Brain pericyte (primary cell): ENCODE measurements at places on chromosomes 2 and 18.

DNA sequence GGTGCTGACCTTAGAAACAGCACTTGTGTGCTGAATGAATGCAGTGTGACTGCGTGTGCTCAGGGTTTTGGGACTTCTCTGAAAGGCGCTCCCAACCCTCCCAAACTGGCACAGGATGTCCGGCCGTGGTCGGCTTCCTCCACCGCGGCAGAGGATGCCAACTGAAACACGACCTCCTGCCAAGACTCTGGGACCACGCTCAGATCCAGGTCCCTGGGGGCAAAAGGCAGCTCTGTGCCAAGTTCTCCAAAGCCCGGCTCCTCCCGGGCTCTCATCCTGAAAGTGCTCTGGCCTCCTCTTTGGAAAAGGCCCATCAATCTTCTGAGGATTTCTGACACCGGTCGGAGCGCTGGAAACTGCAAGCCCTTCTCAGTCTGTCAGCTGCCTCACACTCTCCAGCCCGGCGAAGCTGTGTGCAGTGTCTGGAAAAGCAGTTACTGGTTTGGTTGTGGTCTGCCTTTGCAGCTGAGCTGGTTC, 32.3 kb upstream of the ZBTB7C start:
- DNase-seq, result no peak

DNA sequence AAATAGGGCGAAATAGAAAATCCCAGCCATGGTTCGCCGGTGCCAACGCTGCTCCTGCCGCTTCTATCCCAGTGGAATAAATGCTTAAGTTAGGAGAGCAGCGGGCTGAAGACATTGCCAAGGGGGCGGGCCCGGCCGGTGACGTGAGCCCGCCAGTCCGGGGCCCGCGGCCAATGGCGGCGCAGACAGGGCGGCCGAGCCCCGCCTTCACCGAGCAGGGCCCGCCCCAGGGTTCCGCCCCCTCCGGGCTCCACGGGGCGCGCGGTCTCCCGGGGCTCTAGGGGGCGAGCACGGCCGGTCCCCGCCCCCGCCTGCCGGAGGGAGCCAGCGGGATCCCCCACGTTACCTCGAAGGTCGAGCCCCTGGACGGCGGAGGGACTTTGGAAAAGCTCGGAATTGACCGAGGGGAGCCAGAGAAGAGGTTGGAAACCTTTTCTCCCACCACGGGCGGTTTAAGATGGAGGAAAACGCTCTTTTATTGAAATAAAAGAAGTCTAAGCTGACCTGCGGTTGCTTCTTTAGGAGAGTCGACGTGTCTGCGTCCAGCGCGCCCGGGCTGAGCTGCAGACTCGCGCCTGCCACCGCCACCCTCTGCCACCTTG, at the start of gene EPHA4:
Gene EPHA4 (minus strand): TSS at position 86 of the 602 bp plus-strand sequence. CDS start 56 bp downstream, at position 30.
- DNase-seq, result no peak

DNA sequence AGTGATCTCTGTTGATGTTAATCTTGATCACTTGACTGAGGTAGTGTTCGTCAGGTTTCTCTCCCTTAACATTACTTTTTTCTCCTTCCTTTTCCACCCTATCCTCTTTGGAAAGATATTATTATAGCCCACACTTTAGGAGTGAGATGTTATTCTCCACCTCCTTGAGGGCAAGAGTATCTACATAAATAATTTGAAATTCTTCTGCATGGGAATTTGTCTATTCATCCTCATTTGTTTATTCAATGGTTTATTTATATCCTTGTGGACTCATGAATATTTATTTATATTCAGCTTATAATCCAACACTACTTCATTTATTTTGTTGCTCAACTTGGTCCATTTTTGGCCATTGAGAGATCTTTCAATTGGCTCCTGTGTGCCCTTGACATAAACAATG, 750.4 kb downstream of the EPHA4 start:
- no peak for DNase-seq

GRCh38 chr2:106584304-106584954, 97.3 kb downstream of the CD8B2 start:
- DNase-seq, result no peak

DNA sequence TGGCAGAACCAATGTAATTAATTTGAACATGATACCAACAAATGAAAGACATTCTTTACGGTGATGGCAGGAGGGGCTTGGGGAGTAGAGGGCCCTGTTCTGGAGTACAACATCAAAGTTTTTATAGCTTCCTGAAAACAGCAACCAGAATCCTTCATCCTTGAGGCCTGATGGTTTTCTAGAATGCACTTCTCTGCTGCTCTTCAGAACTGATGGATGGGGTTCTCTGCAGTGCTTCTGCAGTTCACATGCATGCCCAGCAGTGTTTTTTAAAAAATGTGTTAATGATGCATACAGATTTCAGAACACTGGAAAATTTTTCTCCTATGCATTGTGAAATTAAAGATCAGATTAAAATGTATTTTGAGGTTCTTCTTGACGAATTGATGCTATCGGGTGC, 2.5 kb downstream of the LTBP1 start:
- no peak for DNase-seq

GRCh38 chr18:2636126-2636631, 19.3 kb upstream of the SMCHD1 start:
- DNase-seq, result no peak

DNA sequence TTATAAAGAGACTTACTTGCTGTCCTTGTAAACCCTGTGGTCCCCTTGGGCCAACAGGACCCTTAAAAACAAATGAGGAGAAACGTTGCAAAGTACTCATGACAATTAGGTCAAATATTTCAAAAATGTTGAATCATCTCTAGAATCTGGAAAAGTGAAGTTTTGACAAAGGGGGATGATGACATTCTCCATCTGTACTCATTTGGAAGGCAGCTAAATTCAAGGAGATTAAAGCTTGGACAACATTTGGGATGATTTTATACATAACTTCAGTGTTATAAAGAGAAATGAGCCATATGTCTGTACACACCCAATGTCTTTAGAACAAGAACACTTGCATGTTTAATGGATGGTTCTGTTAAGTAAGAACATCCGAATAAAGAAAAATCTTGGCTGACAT, 92.9 kb downstream of the COL5A2 start:
- no peak for DNase-seq

DNA sequence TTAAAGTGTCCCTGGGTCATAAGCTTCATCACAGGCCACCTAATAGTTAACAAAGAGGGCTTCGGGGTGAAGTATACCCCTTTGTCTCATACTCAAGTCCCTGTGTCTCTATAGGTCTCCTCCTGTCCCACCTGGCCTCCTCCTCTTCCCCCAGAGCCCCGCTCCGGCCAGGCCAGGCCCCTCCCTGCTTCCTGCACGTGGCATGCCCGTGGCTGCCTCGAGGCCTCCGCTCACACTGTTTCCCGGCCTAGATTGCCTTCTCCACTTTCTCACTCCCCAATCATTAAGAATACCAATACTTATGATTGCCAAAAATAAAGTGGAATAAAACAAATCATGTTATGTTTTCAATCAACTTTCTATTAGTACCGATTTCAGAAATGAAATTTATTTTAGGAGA, 18.8 kb downstream of the SMYD1 start:
- no peak for DNase-seq

DNA sequence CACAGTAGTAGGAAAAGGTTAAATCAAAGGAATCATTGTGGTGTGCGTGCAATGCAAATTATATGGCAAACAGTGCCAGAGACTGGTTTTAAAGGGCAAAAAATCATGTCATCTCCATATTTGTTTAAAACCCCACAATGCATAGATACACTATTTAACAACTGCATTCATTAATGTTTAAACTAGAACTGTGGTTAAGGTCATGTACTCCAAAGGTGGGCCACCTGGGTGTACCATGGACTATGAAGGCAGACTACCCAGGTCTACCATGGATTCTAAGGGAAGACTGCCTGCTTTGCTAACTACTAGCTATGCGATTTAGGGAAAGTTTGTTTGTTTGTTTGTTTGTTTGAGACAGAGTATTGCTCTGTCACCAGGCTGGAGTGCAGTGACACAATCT, 356.3 kb downstream of the ZEB2 start:
- no peak for DNase-seq

DNA sequence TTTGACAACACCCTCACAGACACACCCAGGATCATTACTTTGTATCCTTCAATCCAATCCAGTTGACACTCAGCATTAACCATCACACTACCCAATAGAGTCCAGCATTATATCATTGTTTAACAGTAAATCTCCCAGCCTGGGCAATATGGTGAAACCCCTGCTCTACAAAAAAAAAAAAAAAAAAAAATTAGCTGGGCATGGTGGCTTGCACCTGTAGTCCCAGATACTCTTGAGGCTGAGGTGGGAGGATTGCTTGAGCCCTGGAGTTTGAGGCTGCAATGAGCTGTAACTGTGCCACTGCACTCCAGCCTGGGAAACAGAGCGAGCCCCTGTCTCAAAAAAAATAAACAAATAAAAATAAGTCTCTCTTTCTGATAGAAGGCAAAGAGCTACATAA, 304.0 kb downstream of the STK39 start:
- DNase-seq, result no peak

- DNase-seq, result no peak
These were observed 178.2 kb upstream of the ZC3H15 start for GRCh38 chr2:186307871-186308270.

- DNase-seq, result no peak
These were observed 186.1 kb upstream of the PXDN start for GRCh38 chr2:1930376-1930775.

DNA sequence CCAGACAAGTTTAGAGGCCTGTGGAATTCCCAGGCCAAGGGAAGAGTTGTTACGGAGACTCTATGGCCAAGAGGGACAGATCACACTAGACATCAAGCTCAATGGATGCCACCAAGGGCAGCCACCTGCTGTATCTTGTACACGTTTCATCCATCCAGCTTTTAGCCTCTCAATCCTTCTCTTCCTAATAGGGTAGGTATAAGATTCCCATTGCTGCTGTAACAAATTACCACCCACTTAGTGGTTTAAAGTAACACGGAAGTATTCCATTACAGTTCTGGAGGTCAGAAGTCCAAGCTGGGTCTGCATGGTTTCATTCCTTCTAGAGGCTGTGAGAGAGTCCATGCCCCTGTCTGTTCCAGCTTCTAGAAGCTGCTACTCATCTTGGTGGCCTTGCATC, 87.8 kb downstream of the GBX2 start:
- DNase-seq, result no peak

- no peak for DNase-seq
These were observed 18.5 kb upstream of the CCDC93 start for GRCh38 chr2:118032169-118033013.

- DNase-seq, result no peak
These were observed 11.8 kb downstream of the ERFE start for GRCh38 chr2:238170386-238171071.

DNA sequence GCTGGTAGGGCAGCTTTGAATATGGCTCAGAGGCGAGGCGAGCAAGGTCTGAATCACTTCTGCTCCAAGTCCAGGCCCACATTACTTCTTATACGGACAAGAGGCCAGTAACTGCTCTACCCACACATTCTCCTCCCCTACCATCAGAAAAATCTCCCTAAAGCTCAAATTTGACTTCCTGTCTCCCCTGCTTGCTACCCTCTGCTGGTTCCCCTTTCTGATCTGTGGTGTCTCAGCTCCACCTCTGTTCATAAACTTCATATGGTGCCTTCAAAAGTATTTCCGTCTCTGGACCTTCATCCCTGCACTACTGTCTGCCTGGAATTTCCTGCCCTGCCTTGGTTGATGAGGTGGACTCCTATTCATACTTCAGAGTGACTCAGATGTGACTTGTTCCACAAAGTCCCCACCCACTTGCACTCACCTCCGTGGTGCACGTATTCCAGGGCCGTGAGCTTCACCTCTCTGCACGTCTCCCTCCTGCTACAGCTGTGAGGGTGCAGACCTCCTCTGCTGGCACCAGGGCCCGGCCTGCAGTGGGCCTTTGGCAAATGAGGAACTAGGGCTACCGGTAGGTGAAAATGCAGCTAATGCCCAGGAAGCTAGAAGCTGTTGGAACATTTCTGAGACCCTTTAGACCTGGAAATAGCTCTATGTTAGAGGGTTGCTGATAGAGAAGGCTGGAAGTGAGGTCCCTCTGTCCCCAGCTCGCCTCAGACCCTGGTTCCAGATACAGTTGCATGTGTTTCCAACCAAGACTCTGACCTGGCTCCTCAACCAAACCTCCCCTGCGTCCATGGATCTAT, 24.6 kb upstream of the KCMF1 start:
- DNase-seq, result no peak
